ENCODE measurements at places on chromosomes 6 and 20.

DNA sequence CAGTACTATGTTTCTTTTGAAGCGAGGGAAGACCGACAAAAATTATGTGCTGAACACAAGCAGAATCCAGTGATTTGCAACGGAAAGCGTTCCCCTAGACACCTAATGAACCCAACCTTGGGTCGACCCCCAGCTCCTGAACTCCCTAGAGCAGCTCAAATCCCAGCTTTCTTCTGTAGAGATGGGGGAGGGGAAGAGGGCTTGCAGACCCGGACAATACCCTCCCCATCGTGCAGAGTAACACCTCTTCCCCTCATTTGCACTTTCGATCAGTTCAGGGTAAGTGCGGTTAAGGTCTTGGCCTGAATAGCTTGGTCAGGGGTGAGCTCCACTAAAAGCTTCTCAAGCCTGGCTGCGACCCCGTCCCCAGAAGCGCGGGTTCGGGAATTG is 404 bp downstream of the CEP162 start:
- no peak for DNase-seq

GRCh38 chr20:17295151-17295726 is 68.4 kb downstream of the PCSK2 start:
- no peak for DNase-seq

DNA sequence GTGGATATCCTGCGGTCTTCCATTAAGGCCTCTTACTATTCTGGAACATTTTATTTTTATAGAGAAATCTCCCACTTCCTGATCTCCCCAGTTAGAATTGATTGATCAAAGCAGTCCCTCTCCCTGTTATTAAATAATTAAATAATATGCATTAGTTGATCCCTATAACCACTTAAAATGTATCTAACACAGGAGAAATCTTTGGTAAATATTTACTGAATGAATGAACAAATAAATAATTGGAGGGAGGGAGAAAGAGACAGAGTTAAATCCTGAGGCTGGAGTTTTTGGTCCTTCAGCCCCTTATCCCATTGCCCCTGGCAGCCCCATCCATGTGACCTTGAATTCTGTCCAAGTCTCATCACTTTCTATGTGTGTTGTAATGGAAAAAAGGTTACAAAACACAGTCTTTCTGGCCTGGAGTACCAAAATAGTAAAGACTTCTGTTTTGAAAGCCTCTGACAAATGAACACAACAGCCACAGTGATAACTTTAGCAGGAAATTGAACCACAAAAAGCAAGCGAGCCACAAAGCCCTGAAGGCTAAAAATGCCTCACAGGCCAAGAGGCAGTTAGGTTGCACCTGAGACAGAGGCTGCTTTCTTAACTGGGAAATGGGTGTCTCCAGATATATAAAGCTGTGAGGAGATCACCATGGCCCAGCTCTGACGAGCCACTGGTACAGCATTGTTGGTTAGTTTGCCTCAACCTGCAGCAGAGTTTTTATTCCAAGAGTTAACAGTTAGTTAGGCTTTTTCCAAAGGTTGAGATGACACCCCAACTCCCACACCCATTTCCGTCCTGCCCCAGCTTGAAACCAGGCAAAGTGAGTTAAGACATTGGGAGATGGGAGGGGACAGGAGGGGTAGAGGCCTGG is 11.3 kb downstream of the NT5E start:
- DNase-seq, result no peak

GRCh38 chr20:44433751-44434538 is 41.7 kb upstream of the TTPAL start:
- no peak for DNase-seq

DNA sequence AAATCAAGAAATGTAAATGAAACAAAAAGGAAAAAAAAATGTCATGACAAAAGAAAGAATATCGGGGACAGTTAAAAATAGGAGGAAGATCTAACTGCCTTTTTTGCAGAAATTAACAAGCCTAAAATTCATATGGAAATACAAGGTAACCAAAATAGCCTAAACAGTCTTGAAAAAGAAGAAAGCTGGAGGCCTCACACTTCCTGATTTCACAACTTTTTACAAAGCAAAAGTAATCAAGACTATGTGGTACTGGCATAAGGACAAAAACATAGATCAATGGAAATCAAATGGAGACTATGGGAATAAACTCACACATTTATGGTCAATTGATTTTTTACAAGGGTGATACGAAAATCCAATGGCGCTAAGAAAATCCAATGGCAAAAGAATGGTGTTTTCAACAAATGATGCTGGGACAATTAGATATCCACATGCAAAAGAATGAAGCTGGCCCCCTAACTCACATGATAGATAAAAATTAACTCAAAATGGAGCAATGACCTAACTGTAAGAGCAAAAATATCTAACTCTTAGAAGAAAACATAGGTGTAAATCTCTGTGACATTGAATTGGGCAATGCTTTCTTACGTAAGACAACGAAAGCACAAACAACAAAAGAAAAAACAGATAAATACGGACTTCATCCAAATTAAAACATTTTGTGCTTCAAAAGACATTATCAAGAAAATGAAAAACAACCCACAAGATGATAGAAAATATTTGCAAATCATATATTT is 24.5 kb downstream of the MAP3K5 start:
- DNase-seq, result no peak

DNA sequence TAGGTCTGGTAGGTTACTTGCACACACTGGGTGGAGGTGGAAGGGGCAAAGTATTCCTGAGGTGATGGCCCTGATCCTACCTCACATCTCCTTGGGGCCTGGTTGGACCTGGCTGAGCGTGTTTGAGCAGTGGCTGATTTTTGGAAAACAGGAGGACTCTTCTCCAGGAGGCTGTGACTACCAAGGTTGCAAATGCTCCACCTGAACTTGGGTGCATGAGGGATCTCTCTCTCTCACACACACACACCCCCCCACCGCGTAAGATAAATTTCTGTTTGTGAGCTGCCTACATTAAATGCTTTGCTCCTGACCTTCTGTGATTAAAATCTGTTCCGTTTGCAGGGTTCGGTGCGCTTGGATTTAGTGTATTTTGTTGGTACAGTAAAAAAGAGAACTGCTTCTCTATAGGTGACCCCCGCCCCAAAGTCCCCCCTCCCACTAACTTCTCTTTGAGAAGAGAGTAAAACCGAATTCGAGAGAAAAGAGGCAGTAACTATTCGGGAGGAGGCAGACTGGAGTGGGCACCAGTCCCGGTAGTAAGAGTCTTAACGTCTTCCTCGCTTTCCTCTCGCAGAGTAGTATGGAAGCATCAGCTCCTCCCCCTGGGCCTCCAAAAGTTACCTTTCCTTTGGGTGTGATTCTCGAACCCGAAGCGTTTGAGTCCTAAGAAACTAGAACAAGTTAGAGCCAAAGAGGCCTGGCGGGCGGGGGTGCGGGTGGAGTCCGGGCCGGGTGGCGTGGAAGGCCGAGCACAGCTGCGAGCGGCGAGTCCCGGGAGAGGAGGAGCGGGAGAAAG is 585 bp upstream of the DSE start:
- peak; percentile 66 for DNase-seq

DNA sequence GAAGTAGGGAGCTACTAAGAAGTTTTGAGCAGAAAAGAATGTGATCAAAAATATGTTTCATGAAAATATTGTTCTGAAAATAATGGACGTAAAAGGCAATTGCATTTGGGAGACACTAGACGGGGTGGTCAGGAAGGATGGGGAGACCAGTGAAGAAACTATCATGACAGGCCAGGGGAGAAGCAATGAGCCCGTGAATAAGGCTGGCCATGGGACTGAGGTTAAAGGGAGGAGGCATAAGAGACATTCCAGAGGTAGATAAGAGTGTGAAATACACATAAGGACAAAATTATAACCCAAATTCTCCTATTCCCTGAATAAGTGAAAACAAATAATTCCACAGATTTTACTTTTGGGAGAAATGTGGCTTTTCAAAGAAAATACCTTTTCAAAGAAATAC is 51.7 kb downstream of the MARCKS start:
- DNase-seq, result no peak

DNA sequence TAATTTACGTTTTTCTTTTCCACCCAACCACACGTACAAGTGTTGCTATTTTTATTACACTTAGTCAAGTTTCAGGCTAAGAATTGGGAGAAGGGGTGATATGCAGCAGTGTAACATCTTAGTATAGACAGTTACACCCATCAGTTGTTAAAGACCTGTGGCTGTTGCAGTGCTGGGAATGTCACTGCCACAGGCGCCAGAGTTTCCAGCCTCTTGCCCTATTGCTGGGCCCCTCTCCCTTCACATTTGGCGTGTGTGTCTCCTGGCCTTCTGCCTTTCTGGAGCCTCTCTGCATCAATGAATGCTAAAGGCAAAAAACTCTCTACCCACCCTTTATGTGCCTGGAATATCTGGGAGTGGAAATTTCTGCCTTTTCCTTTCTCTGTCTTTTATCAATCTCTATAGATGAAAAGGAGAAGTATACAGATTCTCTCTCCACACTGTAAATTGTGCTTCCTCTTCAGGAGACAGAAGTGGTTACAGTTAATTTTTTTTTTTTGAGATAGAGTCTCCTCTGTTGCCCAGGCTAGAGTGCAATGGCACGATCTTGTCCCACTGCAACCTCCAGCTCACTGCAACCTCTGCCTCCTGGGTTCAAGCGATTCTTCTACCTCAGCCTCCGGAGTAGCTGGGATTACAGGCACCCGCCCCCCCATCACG is 73.0 kb downstream of the TIAM2 start:
- peak; percentile 72 for DNase-seq

DNA sequence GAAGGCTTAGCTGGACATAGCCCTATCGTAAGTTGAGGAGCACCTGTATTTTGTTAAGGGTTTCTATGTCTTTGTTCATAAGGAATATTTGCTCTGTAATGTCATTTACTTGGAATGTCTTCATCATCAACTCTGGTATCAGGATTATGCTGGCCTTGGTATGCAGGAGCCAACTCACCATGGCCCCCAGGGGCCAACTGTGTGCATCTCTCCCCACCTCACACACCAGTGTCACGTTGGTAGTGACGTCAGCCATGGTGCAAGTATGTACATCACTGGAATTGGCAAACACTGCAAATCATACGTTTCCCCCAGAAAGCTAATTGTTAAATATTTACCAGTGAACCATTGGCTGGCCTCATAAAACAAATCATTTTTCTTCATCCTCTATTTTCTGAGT is 70.8 kb downstream of the YTHDF1 start:
- no peak for DNase-seq

DNA sequence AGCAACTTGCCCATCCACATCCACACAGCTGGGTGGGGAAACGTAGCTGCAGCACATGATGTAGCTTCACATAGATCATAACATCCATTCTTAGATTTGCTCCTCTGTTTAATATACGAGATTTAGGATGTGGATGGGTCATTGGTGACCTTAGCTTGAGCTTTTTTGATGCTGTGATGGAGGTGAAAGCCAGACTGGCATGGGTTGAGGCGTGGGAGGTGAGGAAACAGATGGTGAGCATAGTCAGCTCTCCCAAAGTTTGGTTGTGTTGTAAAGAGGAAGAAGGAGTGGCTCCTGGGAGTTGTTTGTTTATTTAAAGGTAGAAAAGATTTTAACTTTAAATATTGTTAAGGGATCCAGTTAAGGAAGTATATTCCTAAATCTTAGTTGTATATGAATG is 5.3 kb downstream of the ARFGEF2 start:
- no peak for DNase-seq

DNA sequence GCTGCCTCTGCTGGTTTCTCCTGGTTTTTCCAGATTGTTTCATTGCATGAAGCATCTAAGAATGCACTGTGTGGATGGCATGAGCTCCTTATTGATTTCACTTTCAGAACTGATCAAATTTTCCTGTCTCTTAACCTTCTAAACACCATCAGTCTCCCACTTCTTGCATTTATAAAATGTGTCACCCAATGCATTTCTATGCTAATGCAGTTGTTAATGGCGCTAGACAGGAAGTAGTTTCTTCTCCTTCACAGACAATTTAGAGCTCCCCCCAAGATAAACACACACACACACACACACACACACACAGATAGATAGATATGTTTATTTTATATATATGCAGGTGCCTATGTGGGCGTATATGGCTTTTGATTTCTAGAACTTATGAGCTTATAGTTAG is 45.6 kb upstream of the FOXA2 start:
- DNase-seq, result no peak

DNA sequence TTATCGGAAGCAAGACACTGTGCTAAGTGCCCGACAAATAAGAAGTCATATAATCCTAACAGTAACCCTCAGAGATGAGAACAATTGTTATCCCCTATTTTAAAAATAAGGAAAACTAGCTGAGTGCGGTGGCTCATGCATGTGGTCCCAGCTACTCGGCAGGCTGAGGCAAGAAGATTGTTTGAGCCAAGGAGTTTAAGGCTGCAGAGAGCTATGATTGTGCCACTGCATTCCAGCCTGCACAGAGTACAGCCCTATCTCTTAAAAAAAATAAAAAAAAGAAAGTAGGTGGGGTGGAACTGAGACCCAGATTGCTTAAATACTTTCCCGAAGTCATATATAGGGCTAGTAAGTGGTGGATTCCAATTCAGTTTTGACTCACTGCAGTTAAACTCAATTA is 84.7 kb downstream of the UST start:
- no peak for DNase-seq

DNA sequence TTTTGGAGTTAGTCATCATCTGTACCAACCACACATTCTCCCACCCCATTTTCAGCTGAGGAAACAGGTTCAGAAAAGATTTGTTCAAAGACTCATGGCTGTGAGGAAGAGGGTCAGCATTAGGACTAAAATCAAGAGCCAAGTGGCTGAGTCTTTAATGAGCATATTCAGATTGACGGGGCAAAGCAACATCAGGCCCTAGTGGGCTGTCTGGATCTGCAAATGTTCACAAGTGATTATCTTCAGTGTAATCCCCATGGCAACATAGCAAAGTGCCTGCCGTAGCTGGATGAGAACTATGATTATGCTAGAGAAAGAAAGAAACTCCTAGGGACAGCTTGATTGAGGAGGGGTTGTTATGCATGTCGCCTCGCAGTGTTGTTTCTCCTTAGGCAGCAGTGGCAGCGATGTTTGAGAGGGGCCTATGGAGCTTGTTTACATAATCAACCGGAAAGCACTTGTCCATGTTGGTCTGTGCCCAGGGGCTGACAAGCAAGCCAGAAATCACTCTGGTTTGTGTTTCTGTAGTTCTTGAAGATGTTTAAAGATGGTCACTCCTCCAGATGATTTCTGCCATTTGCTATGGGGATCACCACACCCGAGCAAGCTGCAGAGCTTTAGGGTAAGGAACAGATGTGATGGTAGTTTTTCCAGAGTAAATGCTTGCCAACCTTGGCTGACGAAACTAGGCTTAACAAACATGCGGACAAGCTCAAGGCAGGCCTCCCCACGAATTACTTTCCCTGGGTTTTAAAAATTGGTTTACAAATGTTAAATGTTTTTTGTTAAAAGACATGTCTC is 124.3 kb upstream of the MLIP start:
- no peak for DNase-seq

DNA sequence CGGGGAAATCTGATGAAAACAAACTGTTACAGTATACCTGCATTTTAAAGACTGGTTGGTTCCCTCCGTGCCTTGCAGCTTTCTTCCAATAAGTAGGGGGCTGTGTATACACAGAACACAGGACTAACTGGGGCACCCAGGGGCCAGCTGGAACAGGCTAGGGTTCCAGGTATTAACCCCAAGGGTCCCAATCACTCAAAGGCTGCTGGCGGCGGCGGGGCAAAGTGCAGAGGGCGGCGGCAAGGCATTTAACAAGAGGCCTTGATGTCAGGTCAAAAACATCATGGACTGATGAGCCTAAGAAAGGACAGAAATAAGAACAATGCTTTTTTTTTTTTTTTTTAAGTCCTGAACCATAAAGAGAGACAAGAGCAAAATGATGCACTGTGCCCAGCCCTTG is 2.5 kb downstream of the PMEPA1 start:
- no peak for DNase-seq

GRCh38 chr20:19498756-19499155 is 259.3 kb upstream of the RIN2 start:
- DNase-seq, result no peak

- no peak for DNase-seq
These were observed 16.4 kb downstream of the PIGT start for GRCh38 chr20:45432294-45432693.

GRCh38 chr6:133804265-133804664 is 84.6 kb upstream of the TCF21 start:
- DNase-seq, result no peak

All from left forelimb (tissue), 1 donor.